ENCODE measurements at places on chromosomes 5 and 9. TPM values are rescaled to one million over a fixed set of nuclear protein-coding genes. Genes with fewer than 3 reads are reported as not detected.

Gene SLC6A7
- not detected for total RNA-seq

Gene TLR4
- total RNA-seq = 0.05 TPM

Gene SHISAL2B
- not detected for total RNA-seq

Gene RPL12
- 2,503 TPM for total RNA-seq

Gene RNF44
- 93.6 TPM for total RNA-seq

Gene CTSV
- total RNA-seq = 1.3 TPM

Gene AMACR
- 5.5 TPM for total RNA-seq

Data from activated T-cell treated with anti-CD3 and anti-CD28 coated beads, Interleukin-2, amount 50 U/mL, for 72 hours (primary cell).